ENCODE measurements at places on chromosomes 3 and 15.
A peak's percentile ranks its signal among the peaks of the same experiment; 100 is the strongest.

- no peak for DNase-seq
Measured at GRCh38 chr3:38038447-38038911, 529 bp upstream of the DLEC1 start.

DNA sequence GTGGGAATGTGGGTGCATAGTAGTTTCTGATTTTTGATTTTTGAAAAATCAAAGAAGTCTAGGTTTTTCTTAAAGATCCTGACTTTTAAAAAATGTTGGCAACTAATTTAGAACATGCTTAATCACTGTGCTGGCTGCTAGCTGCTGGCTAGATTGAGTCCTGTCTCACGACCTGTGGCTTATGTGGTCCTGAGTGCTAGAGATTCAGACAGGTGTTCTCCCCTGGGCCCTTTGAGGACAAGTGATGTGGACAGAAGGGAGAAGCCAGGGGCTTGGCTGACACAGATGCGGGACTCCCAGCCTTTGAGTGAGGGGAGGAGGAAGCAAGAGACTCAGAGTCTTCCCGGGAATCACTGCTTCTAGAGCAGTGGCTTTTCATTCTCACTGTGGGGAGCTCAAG is 47.5 kb downstream of the CORO2B start:
- no peak for DNase-seq

- peak; percentile 50 for DNase-seq
Measured at GRCh38 chr3:141875893-141876380, 506 bp upstream of the ATP1B3 start.

DNA sequence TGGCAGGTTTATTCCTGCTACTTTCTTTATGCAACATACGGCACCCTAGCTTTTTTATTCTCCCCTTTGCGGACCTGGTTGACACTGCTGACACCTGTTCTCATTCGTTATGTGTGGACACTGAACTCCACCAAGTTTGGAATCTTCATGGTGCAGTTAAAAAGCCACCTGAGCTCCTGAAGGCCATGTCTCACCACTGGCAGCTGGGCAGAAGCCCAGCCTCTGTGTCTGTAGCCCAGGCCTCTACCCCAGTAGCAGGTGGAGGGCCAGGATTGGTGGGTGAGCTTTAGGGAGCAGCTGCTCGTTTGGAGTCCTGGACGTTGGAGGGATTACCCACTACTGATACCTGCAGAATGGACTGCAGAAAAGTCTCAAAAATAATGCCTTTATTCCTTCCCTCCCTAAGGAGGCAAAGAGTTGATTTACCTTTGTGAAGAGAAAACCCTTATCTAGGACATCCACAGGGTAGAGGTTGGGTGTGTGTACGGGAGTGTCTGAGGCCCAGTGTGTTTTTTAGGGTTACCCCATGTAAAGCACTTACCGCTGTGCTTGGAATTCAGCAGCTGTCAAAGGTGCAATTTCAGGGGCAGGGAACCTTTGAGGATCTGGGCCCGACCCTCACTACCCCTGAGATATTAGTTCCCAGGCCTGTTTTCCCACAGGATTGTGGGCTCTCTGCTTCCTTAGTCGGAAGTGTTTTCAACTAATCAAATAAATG is 637 bp upstream of the CCNDBP1 start:
- DNase-seq = no peak

DNA sequence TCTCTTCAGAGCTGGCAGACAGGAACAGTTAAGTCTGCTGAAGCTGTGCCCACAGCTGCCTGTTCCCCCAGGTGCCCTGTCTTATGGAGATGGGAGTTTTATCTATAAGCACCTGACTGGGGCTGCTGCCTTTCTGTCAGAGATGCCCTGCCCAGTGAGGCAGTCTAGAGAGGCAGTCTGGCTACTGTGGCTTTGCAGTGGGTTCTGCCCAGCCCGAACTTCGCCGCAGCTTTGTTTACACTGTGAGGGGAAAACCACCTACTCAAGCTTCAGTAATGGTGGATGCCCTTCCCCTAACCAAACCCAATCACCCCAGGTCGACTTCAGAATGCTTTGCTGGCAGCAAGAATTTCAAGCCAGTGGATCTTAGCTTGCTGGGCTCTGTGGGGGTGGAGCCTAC is 91.2 kb downstream of the SLC25A26 start:
- DNase-seq = no peak

GRCh38 chr3:37309921-37310665 is 135.7 kb upstream of the LRRFIP2 start:
- no peak for DNase-seq

- no peak for DNase-seq
Measured at GRCh38 chr3:96900566-96900965, 86.2 kb downstream of the EPHA6 start.

GRCh38 chr3:197697355-197697754 is 39.3 kb downstream of the RUBCN start:
- no peak for DNase-seq

DNA sequence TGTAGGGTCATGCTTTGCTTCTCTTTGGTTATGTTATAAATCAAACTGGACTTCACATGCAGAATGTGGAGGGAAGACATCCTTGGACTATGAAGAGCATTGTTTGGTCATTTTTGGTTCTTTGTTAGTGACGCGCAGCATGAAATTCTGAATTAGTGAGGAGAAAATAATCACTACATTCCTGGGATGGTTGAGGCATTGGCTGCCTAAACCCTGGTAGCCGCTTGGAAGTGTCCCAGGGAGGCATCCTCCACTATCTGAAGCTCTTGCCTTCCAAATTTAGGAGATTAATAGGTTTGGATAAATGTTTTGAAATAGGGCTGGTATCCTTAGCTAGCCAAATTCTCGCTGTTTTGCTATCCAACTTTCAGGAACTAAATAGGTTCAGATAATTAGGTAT is 96.2 kb downstream of the CLSTN2 start:
- no peak for DNase-seq

GRCh38 chr15:89075101-89075640 is 13.1 kb upstream of the ABHD2 start:
- DNase-seq = no peak

GRCh38 chr3:66494959-66495667 is 5.7 kb downstream of the LRIG1 start:
- no peak for DNase-seq

DNA sequence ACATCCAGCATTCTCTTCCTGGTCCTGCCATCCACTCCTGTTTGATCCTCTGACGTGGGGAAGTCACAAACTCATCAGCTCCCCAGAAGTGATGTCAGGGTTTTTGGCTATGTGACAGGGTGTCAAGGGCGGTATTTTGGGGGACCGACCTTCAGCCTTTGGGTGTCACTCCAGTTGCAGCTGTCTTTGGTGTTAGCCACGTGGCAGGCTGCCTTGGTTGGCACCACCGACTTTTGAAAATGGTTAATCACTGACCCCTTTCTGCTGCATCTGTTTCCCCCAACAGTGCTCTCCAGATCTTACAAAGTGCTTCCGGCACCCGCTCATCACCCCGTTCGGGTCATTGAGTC is 86.6 kb downstream of the TRAK1 start:
- DNase-seq = no peak

GRCh38 chr3:187694801-187695200 is 7.6 kb downstream of the RTP2 start:
- DNase-seq = no peak

DNA sequence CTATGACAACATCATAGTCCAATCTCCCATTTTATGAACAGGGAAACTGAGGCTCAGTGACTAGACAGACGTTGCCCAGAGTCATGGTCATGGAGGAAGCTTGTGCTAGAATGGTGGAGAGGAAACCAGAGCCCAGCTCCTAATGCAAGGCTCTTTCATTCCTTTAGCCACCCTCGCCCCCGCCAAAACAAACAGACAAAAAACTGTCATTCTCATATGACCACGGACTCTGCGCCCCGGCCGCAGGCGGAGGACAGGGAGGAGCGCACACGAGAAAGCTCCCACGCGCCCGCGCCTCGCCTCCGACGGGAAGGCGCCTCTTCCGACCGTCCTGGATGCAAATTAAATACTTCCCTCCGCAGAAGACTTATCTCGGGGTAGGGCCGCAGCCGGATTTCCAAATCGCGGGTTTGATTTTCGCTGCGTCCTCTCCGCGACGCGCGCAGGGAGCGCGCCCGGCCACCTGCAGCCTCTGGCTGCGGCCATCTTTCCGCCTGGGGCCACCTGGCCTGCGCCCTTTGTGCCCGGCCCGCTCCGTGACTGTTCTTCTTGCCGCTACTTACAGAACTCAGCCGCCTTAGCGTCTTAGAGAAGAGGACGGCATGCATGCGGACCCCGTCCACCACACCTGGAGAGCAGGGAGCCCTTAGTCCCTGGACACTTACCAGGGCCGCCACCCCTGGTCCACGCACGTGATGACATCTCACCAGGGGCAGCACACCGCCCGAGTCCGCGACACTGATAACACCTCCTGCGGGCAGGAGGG is 670 bp upstream of the ATP13A3 start:
- peak; percentile 18 for DNase-seq

- no peak for DNase-seq
Measured at GRCh38 chr3:66812136-66812535, 186.0 kb upstream of the KBTBD8 start.

DNA sequence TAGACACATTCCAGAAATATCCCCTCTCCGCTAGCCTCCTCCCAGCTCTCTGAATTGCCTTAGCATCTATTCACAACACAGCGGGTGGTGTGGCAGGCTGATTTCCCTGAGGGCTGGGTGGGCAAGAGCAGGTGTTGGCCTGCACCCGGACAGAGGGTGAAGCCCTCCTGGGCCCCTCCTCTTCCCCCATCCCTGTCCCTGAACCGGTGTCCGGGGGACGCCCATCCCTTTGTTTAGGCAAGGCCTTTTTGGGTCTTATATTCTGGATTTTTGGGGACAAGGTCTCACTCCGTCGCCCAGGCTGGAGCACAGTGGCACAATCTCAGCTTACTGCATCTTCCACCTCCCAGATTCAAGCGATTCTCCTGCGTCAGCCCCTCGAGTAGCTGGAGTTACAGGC is 55.2 kb upstream of the KLHL25 start:
- DNase-seq = no peak

DNA sequence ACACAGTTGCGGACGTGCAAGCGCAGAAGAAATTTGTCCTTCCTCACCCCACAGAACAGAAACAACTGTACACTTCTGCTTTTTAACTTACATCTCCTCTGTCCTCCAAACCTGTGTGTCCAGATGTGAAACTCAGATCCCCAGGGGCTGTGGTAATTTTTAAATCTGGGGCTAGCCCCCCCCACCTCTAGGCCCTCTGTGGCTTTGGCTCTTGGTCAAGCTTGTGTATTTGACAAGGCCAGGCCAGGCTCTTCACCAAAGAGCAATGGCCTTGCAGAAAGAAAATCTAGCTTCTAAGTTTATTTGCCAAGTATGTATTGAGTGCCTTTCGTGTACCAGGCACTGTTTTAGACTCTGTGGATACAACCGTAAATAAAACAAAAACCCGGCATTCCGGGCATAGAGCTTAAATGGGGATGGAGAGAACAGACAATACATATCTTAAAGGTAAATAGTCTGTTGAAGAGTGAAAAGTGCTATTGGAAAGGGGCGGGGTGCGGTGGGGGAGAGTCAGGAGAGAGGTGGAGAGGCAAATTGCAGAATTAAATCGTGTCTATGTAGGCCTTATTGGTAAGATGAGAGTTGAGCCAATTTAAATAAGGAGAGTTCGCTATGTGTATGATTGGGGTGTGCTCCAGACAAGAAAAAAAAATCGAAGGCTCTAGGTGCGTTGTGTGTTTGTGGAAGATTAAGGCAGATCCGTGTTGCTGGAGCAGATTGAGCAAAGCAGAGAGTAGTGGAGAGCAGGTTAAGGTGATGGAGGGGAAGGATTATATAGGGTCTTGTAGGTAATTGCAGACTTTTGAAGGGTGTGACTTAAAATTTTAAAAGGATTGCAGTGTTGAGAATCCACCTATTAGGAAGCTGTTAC is 781 bp upstream of the DPH6 start:
- no peak for DNase-seq

DNA sequence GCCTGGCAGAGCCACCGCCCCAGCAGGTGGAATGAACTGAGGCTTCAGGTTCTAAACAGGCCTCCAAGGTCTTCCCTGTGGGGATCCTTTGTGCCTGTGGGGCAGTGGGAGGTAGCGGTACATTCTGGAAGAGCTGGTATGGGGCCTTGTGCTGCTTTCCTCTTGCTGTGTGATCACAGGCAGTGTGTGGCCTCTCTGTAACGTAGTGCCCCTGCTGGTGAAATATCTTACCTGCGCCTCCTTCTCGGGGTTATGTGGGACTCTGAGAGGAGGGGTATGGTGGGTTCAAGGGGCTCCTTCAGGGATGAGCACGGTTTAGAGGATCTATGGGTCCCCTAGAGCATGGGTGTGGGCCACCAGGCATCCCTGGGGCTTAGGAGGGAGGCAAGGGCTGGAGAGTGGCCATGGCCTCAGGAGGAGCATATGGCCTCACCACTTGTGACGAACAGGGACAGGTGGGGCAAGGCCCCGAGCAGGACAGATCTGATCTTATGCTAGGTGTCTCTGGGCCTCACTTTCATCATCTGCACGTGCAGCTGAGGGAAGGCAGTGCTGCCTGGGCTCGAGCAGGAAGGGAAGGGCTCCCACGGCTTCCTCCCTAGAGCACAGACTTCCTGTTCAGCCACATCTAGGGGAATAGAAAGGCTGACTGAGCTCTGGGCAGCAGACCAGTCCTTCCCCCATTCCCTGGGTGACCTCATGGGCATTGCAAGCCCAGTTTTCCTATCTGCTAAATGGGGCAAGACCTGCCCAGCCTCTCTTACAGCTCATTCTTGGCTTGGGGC is 1.9 kb upstream of the ALS2CL start:
- DNase-seq = peak; percentile 83

- DNase-seq = no peak
Measured at GRCh38 chr3:183279371-183279770, 26.3 kb downstream of the B3GNT5 start.

DNA sequence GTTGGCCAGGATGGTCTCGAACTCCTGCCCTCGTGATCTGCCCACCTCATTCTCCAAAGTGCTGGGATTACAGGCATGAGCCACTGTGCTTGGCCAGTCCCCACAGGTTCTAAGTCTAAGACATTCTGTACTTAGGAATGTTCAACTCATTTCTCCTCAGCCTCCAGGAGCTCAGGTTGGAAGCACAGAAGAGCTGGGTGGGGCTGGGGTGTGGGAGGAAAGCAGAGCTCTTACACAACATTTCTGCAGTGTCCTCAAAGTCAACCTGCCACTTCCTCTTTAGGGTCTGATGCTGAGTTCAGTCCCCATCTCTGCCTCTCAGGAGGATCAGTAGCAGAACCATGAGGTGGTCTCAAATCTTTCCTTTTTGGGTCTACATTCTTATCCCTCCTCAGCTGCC is 75.5 kb downstream of the MRPL46 start:
- no peak for DNase-seq

- no peak for DNase-seq
Measured at GRCh38 chr3:11543141-11543947, 100.4 kb downstream of the VGLL4 start.

DNA sequence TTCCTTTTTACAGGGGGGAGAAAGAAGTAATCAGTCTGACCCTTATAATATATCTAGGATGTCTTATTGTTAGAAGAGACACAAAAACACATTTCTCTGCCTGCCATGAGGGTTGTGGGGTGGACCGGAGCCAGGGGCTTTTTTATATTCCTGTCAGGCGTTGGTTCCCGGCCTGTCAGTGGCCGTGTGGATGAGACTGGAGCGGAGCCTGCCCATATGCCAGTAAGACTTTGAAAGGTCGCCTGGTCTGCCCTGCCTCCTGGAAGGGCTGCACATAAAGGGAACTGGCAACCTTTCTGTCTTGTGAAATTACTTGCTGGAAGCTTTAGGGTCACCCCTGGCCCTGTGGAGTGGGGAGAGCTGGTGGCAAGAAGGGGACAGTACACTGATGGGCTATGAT is 34.7 kb downstream of the MAP3K13 start:
- no peak for DNase-seq

GRCh38 chr3:117131259-117131658 is 421.7 kb downstream of the TUSC7 start:
- DNase-seq = no peak

- DNase-seq = no peak
Measured at GRCh38 chr3:195020921-195021320, 250.0 kb downstream of the XXYLT1 start.

- DNase-seq = no peak
Measured at GRCh38 chr15:68696414-68697363, 117.9 kb downstream of the CORO2B start.

Data from gastrocnemius medialis (tissue), 4 donors.